ENCODE measurements at places on chromosomes 12 and 14. TPM values are rescaled to one million over a fixed set of nuclear protein-coding genes. Genes with fewer than 3 reads are reported as not detected.

SLC22A17 gene
- 5.4 TPM for total RNA-seq

MYH6 gene
- not detected for total RNA-seq

IL22 gene
- total RNA-seq, result 0.35 TPM

RTL1 gene
- not detected for total RNA-seq

PRH2 gene
- total RNA-seq, result 7.0 TPM

BEGAIN gene
- 0.47 TPM for total RNA-seq

GLS2 gene
- 10.5 TPM for total RNA-seq

ATF1 gene
- 5.5 TPM for total RNA-seq

GALNT6 gene
- 13.9 TPM for total RNA-seq

GARIN6 gene
- not detected for total RNA-seq

FITM1 gene
- 0.42 TPM for total RNA-seq

OVCH1 gene
- not detected for total RNA-seq

CIDEB gene
- 26.3 TPM for total RNA-seq

PTCSC3 gene
- not detected for total RNA-seq

SERPINA5 gene
- 0.35 TPM for total RNA-seq

MYF5 gene
- not detected for total RNA-seq

PMCH gene
- not detected for total RNA-seq

ACVRL1 gene
- total RNA-seq, result 11.7 TPM

TUNAR gene
- not detected for total RNA-seq

SYCP3 gene
- 0.53 TPM for total RNA-seq

HRK gene
- 0.26 TPM for total RNA-seq

TCHP gene
- total RNA-seq, result 31.7 TPM

GPR84 gene
- total RNA-seq, result 0.38 TPM

KRT1 gene
- total RNA-seq, result 43.7 TPM

SSPN gene
- total RNA-seq, result 11.3 TPM

AQP2 gene
- total RNA-seq, result not detected

SLC25A47 gene
- total RNA-seq, result not detected

B3GNT4 gene
- 0.53 TPM for total RNA-seq

STON2 gene
- total RNA-seq, result 58.7 TPM

CARMIL3 gene
- total RNA-seq, result 0.38 TPM

GNPTAB gene
- 20.8 TPM for total RNA-seq

DEGS2 gene
- 116 TPM for total RNA-seq

PXN gene
- total RNA-seq, result 44.4 TPM

C12orf54 gene
- total RNA-seq, result not detected

LTB4R2 gene
- 132 TPM for total RNA-seq

DPPA3 gene
- not detected for total RNA-seq

CISTR gene
- not detected for total RNA-seq

ATP6V1D gene
- 110 TPM for total RNA-seq

CCDC198 gene
- not detected for total RNA-seq

BIN2 gene
- total RNA-seq, result 1.7 TPM

LMNTD1 gene
- not detected for total RNA-seq

Data from esophagus squamous epithelium (tissue), 5 donors.